Mesothelial cell of epicardium (in vitro differentiated cells): ENCODE measurements at places on chromosomes 4 and X. TPM values are rescaled to one million over a fixed set of nuclear protein-coding genes. Genes with fewer than 3 reads are reported as not detected.

GRCh38 chr4:7775396-7775795 is 164.3 kb downstream of the AFAP1 start:
- DNase-seq: no peak

- DNase-seq: no peak
These were observed 24.8 kb upstream of the RNF4 start for GRCh38 chr4:2443956-2444740.

DNA sequence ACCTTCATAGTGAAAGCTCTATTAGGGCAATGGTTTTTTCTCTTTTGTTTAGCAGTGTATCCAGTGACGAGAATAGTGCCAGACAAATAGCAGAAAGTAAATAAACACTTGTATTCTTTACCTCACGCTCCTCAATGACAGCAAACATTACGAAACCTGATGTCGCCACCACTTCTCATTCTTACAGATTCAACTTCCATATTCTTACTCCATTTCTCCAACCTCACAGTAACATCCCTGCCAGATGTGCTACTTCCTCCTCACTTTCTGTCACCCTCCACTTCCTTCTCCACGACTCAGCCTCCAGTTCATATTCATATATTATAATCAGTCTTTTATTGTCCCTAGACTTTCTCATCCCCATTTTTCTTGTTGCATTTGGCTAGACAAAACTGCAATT is 1956.2 kb upstream of the AGA start:
- DNase-seq: no peak

Gene DCX
- 6.1 TPM in 3 replicates for total RNA-seq

Gene RNF212
- total RNA-seq: 10.9 to 15.6 TPM (median 13.4 TPM) in 3 replicates

DNA sequence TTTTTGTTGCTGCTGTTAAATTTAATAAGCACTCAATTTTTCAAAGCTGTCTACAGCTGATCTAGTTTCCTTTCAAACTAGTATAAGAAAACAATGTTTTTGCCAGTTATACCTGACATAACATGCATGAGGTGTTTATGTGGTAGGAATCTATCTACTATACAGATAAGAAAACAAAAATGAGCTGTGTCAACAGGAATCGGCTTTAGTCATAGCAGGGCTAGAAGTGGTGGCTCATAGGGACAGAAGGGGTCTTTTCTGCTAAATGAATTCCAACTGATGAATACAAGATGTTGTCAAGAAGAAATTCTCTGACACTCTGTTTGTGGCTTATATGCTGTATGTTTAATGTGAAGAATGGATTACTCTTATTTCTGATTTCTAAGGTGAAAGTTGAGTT is 55.7 kb upstream of the CLNK start:
- DNase-seq: no peak
